Placental pericyte (primary cell): ENCODE measurements at places on chromosomes 6 and 20. TPM values are rescaled to one million over a fixed set of nuclear protein-coding genes. Genes with fewer than 3 reads are reported as not detected.

Gene NRN1
- total RNA-seq = 0.43 TPM in 1 of 2 replicates, not detected in the other

Gene LAMA2
- 25.5 and 193 TPM in 2 replicates for total RNA-seq

Gene DHX35
- total RNA-seq = 8.5 and 12.6 TPM in 2 replicates

Gene TREM1
- 0.29 and 0.44 TPM in 2 replicates for total RNA-seq

Gene C20orf202
- not detected in 2 replicates for total RNA-seq

Gene FOXA2
- total RNA-seq = under 0.01 and 5.0 TPM in 2 replicates

Gene BPI
- not detected in 2 replicates for total RNA-seq

Gene ZNF76
- total RNA-seq = 20.9 and 27.6 TPM in 2 replicates

Gene RAMACL
- 0.72 and 3.1 TPM in 2 replicates for total RNA-seq

Gene ILRUN
- 46.2 and 58.0 TPM in 2 replicates for total RNA-seq

Gene GGTLC1
- total RNA-seq = not detected in 2 replicates

Gene SLC26A8
- not detected in 2 replicates for total RNA-seq

Gene HCK
- not detected in 2 replicates for total RNA-seq

Gene DUSP15
- under 0.01 TPM in 1 of 2 replicates, not detected in the other for total RNA-seq

Gene MYO6
- total RNA-seq = 9.0 and 11.0 TPM in 2 replicates

Gene MOG
- not detected in 2 replicates for total RNA-seq

Gene CAP2
- total RNA-seq = 23.6 and 35.4 TPM in 2 replicates

Gene HSPA1L
- 0.72 and 0.88 TPM in 2 replicates for total RNA-seq

Gene SSTR4
- not detected in 2 replicates for total RNA-seq

Gene FAXC
- total RNA-seq = 0.14 TPM in 1 of 2 replicates, not detected in the other

Gene KHDC1
- total RNA-seq = 3.3 and 4.4 TPM in 2 replicates

Gene SYCP2
- total RNA-seq = 0.22 and 1.7 TPM in 2 replicates

Gene ASIP
- not detected in 2 replicates for total RNA-seq

Gene MEP1A
- total RNA-seq = not detected in 2 replicates

Gene CLIC5
- total RNA-seq = not detected in 2 replicates

Gene NKAPL
- 1.1 and 1.5 TPM in 2 replicates for total RNA-seq

Gene RRBP1
- 175 and 228 TPM in 2 replicates for total RNA-seq

Gene CRISP3
- total RNA-seq = not detected in 2 replicates

Gene SLC4A11
- 2.2 and 2.9 TPM in 2 replicates for total RNA-seq

Gene BACH2
- total RNA-seq = 0.29 and 1.3 TPM in 2 replicates

Gene LY6G6D
- total RNA-seq = not detected in 2 replicates

Gene ZC2HC1B
- total RNA-seq = not detected in 2 replicates

Gene PDYN
- not detected in 2 replicates for total RNA-seq

Gene KIF25
- 0.14 and 0.22 TPM in 2 replicates for total RNA-seq

Gene GGT7
- total RNA-seq = 8.6 and 14.9 TPM in 2 replicates

Gene HDGFL1
- not detected in 2 replicates for total RNA-seq

Gene IL17F
- total RNA-seq = not detected in 2 replicates

Gene NNAT
- 0.22 and 0.43 TPM in 2 replicates for total RNA-seq

Gene GPR6
- total RNA-seq = not detected in 2 replicates

Gene IP6K3
- total RNA-seq = 0.29 and 2.6 TPM in 2 replicates

Gene HLA-DQA1
- 0.43 TPM in 1 of 2 replicates, not detected in the other for total RNA-seq

Gene ZC3H12D
- total RNA-seq = 0.14 and 0.22 TPM in 2 replicates

Gene PNPLA1
- 0.14 TPM in 1 of 2 replicates, not detected in the other for total RNA-seq

Gene XKR7
- not detected in 2 replicates for total RNA-seq

Gene BMP6
- total RNA-seq = 1.4 and 4.6 TPM in 2 replicates

Gene TCF19
- total RNA-seq = 0.66 and 57.8 TPM in 2 replicates

Gene RGL2
- total RNA-seq = 24.3 and 30.4 TPM in 2 replicates

Gene LY6G5C
- 0.66 and 2.7 TPM in 2 replicates for total RNA-seq

Gene MAFB
- 0.22 and 0.57 TPM in 2 replicates for total RNA-seq
